ENCODE measurements at places on chromosomes 2 and 18.
A peak's percentile ranks its signal among the peaks of the same experiment; 100 is the strongest.

DNA sequence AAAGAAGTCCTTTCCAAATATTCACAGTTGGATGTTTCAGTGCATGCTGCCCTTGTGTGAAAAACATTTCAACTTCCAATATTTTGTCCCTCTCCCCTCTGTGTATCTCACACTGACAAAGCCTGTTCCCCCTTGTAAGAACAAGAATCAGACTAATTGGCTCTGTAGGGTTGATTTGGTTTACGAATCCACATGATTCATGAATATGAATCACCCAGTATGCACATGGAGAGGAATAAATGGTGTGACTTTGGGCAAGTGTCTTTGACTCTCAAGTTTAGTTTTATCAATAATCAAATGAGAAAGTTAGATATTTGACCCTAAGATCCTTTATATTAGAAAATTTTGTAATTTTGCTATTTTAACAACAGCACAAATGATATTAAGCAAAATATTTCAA lies 9.3 kb upstream of the CDH20 start:
- DNase-seq = no peak

- no peak for DNase-seq
Observed at GRCh38 chr2:79860228-79861058, 347.6 kb downstream of the CTNNA2 start.

GRCh38 chr2:109322111-109322510 lies 193.1 kb downstream of the SH3RF3 start:
- DNase-seq = no peak

DNA sequence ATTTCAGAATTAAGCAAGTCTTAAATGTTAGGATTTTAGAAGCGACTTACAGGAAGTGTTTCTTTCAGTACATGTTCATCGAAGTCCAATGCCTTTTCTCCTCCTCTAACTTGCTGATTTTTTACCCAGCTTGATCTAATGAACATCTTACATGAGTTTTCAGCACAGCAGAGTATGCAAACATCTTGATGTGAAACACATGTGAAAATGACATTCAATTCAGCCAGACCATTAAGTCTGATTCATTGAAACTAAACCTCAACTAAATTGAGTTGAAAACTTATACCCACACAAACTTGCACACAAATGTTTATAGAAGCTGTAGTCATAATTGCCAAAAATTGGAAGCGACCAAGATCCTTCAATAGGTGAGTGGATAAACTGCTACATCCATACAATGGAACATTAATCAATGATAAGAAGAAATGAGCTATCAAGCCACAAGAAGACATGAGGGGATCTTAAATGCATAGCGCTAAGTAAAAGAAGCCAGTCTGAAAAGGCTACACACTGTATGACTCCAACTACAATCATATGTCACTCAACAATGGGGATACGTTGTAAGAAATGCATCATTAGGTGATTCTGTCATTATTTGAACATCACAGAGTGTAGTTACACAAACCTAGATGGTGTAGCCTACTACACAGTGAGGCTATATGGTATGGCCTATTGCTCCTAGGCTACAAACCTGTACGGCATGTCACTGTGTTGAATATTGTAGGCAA lies 18.5 kb downstream of the PSTPIP2 start:
- DNase-seq = no peak

DNA sequence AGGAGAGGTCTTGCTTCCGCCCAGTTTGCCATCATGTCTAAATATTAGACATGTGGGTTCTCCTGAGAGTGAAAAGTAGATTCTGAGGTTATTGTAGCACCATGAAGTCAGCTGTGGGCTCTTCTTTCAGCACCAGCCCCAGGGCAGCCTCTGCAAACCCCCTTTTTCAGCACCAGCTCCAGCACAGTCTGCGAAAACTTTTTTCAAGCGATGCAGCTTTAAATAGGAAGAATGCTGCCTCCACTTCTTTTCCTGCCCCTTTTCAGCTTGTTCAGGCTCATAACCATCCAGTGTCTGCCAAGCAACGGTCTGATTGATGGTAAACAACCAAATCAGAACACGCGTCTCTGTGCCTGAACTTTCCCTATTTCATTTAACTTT lies at the start of gene COL5A2:
Gene COL5A2, minus strand, starts transcription at position 192 of the 381 bp plus-strand sequence. Its CDS starts 157 bp downstream, at position 35.
- DNase-seq = peak; percentile 83

GRCh38 chr2:96359310-96359709 lies 23.7 kb downstream of the NCAPH start:
- DNase-seq = no peak

- no peak for DNase-seq
Observed at GRCh38 chr2:105824446-105824845, 79.7 kb downstream of the NCK2 start.

DNA sequence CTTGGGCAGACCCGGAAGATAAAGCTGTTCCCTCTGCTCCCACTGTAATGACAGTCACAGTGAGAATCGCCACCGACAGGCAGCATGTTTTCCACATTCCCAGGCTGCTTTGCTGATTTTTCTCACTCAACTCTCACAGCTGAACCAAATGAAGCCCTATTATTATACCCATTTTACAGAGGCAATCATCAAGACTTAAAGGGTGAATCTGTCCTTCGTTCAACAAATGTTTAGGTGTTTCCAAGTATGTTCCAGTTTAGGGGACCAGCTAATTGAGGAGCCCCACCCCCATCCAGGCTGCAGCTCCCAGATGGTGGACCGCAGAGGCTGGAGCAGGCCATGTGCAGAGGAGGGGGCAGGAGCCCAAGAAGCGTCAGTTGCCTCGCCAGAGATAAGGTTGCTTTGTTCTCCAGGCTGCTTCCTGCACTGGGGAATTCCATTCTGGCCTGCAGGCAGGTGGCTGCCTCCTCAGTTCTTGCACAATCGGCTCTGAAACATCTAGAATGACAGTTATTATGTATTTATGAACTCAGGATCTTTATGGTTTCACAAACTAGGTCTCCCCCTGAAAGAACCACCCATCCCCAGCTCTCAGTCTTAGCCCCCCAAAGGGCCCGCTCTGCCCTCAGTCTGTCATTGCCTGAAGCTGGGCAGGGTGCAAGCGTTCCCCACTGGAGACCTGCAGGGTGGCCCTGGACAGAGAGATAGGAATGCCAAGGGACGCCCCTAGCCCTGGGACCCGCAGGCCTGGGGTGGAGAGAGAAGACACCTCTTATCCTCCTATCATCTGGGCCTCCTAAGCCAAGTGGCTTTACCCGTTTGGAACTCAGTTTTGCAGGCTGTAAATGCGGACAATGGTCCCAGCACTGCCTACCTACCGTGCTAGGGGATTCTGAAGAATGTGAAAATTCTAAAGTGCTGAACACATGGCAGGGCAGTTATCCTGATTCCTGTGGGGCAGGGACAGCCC lies 49.1 kb upstream of the MYCN start:
- no peak for DNase-seq

GRCh38 chr2:113826346-113827285 lies 63.3 kb upstream of the ACTR3 start:
- DNase-seq = no peak

DNA sequence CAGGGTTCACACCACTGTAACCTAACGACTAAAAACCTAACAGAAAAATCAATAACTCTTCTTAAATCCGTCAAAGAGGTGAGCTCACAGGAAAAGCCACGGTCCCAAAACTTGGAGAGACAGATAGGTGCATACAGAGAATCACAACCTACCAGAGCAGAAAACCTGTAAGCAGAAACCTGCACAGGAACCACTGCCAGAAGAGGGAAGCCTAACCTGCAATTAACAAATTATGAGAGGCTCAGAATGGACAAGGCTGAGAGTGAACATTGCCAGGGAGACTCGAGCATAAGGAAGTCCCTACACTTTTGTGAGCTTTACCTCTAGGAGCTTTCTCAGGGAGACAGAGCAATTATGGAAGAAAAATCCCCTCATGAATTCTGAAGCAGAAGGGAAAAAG lies 156.2 kb upstream of the NETO1 start:
- DNase-seq = no peak

GRCh38 chr2:207926133-207926988 lies 99.0 kb downstream of the PLEKHM3 start:
- DNase-seq = no peak

GRCh38 chr2:120219766-120220165 lies 3.4 kb downstream of the TMEM185B start:
- no peak for DNase-seq

GRCh38 chr2:74548900-74549826 lies 4.6 kb downstream of the LOXL3 start:
- peak; percentile 25 for DNase-seq

DNA sequence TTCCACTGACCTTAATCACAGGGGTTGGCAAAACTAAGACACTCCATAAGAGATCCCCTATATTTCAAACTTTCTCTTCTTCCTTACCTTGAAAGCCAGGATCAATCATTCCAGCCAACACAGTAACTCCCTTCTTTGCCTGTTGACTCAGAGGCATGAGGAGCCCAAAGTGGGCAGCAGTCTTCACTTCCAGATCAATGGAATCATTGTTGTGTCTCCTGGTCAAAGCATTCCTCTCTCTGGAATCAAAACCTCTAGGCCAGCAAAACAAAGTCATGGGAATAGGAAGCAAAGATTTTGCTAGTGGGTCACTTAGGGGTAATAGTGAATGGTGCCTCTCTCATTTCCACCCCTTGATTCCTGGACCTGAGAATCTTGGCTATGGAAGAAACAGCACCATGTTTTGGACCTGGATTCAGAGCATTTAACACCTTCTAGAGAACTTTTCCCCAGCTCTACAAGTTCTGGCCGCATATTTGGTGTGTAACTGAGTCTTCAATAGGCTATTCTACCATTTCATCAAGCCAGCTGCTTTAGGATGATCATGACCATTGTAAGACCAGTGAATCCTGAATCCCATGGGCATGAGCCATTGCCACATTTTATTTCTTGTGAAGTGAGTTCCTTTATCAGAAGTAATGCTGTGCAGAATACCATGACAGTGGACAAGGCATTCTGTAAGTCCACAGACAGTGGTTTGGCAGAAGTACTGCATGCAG lies 65.7 kb upstream of the SERPINE2 start:
- DNase-seq = no peak

- DNase-seq = no peak
Observed at GRCh38 chr2:186962085-186962747, 113.2 kb upstream of the ZSWIM2 start.

DNA sequence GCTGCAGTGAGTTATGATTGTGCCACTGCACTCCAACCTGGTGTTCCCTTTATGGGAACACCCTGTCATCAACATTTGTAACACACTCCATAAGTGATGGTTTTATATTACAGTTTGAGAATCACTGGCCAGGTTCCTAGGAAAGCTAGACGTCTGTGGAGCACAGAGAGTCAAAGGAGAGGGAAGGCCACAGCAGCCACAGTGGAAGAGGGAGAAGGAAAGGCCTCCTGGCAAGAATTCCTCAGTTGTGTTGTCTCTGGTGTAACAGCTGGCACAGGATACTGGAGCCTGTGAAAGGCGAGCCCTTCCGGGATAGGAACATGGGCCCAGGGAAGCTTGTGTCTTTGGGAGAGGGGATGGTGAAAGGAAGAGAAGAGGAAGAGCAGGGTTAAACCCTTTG lies 360.5 kb upstream of the PIK3C3 start:
- no peak for DNase-seq

- no peak for DNase-seq
Observed at GRCh38 chr2:216774180-216774579, 78.8 kb upstream of the IGFBP5 start.

GRCh38 chr2:28155627-28156026 lies 237.0 kb upstream of the FOSL2 start:
- DNase-seq = no peak

DNA sequence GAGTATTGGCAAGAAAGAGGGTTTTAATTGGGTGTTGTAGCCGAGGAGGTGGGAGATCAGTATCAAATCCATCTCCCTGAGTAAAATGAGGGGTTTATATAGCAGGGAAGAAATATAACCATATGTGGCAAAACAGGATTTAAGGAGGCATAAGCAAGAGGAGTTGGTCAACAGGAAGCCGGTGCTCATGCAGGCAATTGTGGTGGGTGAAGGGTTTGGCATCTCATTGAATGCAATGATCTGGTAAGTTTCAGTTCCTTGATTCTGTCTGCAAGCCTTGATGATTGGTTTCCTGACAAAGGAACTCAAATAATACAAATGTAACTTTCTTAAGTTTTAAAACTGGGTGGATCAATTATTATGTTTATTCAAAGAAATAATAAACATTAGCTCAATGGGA lies 564.4 kb upstream of the LINC00305 start:
- no peak for DNase-seq

GRCh38 chr18:57698571-57699276 lies 77.1 kb upstream of the NARS1 start:
- DNase-seq = peak; percentile 15

DNA sequence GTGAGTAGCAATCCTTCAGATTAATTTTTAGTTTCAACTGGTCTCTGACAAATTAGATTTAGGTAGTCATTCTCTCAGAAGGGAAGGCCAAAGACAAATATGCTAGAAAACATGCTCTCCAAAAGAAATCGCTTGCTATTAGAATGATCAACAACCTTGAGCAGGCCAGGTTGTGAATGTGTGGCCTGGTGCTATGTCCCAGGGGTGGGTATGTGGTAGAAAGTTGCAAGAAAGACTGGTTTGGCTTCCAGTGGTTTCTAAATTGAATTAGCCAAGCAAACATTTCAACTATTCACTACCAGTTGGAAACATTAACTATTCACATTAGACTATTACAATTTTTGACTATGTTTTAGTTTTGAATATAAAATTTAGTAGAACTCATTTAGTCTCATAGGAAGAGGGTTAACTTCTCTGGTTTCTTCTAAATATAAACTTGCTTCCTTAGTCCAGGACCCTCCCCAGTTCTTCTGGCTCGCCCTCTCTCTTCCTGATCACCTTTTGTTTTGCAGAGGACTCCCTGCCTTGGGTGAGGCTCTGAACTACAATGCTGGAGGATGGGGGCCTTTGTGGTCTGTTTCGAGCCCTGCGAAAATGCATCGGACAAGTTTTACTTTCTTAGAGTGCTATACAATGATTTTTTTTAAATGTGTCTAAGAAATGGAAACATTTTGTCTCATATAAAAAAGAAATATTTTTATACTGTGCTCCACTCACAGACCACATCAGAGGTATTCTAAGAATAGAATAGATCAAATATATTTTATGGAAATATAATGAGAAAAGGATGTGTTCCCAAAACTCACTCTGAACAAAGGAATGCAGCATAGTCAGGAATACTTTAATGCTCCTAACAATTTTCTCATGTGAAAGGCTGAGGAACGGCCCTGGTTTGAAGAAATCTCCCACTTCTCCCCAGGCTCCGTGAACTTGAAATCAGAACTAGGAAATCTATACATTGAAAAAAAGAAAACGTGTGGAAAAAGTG lies 375.0 kb upstream of the ZEB2 start:
- no peak for DNase-seq

- DNase-seq = no peak
Observed at GRCh38 chr2:185484602-185485001, 254.0 kb upstream of the FSIP2 start.

Measured in amniotic stem cell (primary cell).